GM13976 (cell line): ENCODE measurements at places on chromosomes 2 and 18.
A peak's percentile ranks its signal among the peaks of the same experiment; 100 is the strongest.

DNA sequence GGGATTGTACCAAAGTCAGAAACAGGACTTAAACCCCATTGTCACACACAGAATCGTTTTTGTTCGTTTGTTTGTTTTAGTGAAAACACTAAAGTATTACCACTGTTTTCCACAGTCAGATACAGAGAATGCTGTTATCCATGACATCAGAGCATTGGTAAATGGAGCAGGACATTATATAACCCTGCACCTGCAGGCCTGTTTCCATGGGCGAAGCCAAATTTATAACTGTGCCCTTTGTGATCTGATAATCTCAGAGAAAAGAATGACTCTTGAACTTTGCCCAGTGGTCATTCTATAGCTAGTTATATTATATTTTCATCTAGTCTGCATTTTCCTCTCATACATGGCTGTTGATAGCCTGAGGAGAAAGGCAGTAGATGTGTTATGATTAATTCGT is 217.6 kb downstream of the TMEM182 start:
- DNase-seq: no peak

GRCh38 chr2:12556762-12557161 is 160.0 kb upstream of the TRIB2 start:
- no peak for DNase-seq

DNA sequence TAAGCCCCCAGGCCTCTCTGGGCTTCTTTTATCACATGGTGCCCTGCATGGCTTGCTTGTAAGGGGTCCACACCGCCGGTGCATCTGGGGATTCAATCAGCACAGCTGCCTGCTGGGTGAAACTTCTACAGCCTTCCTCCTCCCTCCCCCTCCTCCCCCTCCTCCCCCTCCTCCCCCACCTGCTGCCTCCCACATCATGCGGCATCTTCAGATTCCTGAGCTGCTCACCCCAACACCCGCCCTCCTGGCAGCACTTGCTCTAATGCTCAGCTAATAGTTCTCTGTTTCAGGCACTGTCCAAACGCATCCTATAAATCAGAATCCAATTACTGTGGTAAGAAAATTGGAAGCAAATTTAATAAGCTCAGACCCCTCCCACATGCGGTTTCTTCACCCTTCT is 150.7 kb downstream of the GALNT14 start:
- DNase-seq: no peak

DNA sequence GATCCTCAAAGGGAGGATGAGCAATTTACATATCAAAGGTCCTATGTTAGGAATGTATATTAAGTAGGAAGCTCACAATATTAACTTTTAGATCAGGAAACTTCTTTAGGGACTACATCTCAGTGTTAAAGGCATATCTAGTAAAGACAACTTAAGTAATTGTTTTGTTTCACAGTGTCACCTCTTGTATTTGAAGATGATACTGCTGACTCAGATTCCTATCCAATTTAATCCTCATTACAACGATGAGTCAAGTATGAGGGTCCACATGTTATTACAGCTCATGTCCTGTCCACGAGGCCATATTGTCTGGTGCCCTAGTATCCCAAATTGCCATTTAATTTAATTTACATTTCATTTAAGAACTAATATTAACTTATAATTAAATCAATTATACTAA is 523.9 kb downstream of the CCDC85A start:
- no peak for DNase-seq

- no peak for DNase-seq
Measured at GRCh38 chr18:77547757-77548156, 298.1 kb downstream of the GALR1 start.

- no peak for DNase-seq
Measured at GRCh38 chr2:24482972-24483300, 8.1 kb upstream of the NCOA1 start.

DNA sequence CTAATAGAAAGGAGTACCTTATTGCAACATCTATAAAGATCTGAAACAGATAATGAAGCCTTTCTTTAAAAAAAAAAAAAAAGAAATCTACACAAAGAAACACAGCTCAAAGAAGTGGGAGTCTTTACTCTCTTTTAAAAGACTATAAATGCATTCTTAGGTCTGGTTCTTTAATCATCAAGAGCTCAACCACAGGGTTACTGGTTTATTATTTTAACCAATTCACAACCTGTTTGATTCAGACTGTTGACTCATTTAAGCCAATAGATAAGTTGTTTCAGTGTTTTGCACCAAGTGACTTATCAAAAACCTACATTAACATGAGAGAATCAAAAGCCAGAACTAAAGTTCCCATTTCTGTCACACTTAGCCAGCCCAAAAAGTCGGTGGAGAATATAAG is 93.1 kb downstream of the TCF4 start:
- no peak for DNase-seq

DNA sequence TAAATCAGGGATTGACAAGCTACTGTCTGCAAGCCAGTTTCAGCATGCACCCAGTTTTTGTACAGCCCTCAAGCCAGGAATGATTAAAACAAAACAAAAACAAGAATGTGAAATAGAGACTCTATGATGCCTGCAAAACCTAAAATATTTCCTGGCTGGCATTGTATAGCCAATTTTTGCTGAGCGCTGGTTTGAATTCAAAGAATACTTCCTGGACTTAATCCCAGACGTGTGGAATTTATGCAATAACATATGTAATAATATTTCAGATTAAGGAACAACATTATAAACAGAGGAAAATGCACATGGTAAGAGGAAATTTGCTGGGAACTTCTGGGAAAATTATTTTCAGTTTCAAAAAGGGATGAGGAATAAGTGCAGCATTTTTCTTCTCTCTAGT is 148.1 kb upstream of the RPRM start:
- DNase-seq: no peak

GRCh38 chr2:224982910-224983711 is 59.2 kb downstream of the DOCK10 start:
- DNase-seq: no peak

DNA sequence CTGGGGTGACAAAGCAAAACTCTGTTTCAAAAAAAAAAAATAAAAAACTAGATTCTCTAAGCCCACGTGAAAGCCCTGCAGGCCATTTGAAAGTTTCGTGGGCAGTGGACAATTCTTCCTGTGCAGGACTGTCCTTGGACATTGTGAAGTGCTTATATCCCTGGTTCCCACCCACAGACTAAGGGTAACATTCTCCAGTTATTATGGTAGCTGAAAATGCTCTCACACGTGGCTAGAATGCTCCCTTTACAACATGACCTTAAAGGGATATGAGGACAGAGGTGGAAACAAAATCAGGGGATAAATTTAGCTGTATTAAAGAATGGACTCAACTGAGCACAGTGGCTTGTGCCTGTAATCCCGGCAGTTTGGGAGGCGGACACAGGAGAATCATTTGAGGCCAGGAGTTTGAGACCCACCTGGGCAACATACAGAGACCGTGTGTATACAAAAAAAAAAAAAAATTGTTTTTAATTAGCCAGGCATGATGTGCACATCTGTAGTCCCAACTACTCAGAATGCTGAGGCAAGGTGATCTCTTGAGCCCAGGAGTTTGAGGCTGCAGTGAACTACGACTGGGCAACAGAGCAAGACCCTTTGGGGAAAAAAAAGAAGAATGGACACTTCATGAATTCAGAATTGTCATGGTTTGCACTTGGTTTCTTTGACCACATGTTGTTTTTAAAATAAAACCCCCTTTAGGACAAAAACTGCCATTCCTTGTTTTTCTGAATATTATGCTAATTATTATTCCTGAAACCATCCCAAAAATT is 167.9 kb downstream of the MGAT5 start:
- DNase-seq: no peak

DNA sequence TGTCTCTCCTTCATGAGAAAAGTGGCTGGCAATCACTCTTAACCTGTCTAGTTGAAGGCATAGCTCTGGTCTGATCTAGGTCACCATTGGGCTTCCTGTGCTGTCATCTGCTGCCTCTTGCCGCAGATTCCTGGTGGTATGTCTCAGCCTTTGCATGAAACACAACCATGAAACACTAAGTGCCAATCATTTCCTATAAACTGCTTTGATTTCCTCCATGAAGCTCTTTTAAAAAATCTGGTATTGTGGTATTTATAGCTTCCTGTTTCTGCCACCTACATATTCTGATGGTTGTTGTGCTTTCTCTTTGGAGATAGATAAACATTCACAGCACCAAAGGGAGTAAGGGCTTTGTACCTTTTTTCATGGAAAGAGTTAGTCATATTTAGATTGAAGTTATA is 120.0 kb upstream of the EPC2 start:
- no peak for DNase-seq

DNA sequence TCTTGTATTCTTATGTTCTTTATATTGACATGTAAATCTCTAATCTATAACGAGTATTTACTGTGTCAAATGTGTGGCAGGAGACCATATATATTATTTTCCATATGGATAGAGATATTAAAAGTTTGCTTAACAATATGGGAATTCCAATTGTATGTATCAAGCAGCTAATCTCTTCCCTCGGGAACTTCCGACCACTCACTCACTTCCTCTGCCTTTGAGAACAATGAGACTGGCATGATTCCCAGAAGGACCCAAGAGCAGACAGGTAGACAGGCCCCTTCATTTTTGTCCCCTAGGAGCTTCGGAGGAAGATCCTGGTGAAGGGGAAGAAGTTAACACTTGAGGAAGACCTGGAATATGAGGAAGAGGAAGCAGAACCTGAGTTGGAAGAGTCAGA is 24.1 kb downstream of the PLCD4 start:
- DNase-seq: no peak

- DNase-seq: no peak
Measured at GRCh38 chr2:65974067-65974723, 460.7 kb upstream of the MEIS1 start.

GRCh38 chr2:98709535-98709934 is 21.4 kb downstream of the MGAT4A start:
- DNase-seq: no peak

DNA sequence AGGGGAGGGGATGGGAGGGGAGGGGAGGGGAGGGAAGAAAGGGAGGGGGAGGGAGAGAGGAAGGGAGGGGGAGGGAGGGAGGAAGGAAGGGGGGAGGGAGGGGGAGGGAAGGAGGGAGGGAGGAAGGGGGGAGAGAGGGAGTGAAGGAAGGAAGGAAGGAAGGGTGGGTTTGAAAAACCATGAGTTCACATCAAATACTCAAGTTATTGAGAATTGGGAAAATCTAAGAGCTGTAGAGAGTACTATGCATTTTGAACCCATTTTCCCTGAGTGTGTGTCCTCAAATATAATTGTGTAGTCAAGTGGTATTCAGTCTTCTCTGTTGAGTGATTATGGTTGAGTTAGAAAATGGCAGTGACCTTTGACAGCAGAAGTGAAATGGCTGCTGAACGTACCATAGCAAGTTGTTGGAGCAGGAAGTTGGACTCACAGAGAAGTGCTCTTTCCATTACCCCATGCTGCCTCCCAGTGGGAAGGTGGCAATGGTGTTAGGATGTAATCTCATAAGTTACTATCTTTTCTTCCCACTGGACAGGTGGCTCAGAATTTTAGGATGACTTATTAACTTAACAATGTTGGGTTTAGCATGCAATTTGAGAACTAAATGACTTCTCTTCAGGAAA is 214.6 kb downstream of the SETBP1 start:
- DNase-seq: peak; percentile 15

GRCh38 chr2:134727385-134727784 is 8.6 kb upstream of the TMEM163 start:
- no peak for DNase-seq

DNA sequence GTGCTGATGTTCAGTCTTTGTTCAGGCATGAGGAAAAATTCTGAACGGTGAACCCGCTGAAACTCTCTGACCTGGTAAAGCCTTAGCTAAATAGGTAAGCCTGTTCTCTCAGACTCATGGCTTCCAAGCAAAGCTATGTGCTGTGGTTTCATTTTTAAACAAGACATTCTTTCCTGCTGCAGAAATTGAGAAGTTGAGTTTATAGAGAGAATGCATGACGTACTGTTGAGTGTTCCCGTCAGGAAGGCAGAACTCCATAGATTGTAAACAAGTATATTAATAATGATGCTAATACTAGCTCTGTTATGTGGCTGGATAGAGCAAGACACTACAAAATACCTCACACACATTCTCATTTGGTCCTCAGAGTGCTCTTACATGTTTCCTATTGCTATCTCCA is 424.0 kb upstream of the CRIM1 start:
- DNase-seq: no peak

DNA sequence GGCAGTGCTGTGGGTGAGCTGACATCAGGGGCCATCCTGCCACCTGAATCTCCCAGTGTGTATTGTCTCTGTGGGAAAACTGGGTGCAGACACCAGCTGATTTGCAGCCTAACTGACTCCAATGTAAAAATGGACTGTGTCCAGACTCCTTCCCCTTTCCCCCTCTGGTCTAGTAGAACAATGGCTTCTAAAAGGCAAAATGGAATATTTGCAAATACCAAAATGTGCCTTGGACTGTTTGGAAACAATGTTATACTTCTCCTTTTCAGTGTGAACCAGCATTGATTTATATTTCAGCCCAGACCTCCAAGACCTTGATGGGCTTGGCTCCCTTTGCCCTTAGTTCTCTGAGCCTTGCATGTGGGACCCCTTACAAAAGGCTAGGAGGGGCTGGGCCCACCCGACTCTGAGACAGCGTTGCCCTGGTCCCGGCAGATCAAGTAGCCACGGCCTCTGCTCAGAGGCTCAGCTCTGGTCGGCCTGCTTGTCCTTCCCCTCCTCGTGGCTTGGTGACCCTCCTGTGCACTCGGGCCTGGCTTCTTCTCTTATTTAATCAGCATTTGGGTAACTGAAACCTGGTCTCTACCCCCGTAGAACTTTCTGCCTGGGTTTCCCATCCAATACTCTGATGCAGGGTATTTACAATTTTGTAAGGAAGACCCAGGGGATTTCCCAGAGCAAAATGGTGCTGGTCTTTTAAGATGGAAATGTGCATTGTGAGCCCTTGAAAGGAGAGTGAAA is 18.0 kb upstream of the ACKR3 start:
- peak; percentile 60 for DNase-seq

- no peak for DNase-seq
Measured at GRCh38 chr2:158743466-158743865, 51.7 kb upstream of the DAPL1 start.

DNA sequence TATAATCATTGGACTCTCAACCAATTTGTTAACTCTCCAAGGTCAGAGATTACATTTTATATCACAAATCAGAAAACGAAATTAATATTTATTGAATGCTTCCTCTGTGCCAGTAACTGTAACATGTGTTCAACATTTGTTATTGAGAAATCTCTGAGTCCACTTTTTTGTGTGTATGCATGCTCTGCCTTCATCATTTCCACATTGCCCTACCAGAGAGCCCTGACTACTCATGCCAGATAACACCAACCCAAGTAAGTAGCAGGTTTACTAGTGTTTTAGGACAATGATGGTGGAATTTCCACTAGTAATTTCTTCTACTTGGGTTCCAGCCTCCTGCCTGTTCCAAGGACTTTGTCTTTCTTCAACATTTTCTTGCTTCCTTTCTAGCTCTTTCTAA is 14.2 kb upstream of the FAP start:
- DNase-seq: no peak

- DNase-seq: peak; percentile 58
Measured at GRCh38 chr2:168194784-168195522, 52.4 kb downstream of the STK39 start.
